ENCODE measurements at places on chromosomes 16 and 17.

DNA sequence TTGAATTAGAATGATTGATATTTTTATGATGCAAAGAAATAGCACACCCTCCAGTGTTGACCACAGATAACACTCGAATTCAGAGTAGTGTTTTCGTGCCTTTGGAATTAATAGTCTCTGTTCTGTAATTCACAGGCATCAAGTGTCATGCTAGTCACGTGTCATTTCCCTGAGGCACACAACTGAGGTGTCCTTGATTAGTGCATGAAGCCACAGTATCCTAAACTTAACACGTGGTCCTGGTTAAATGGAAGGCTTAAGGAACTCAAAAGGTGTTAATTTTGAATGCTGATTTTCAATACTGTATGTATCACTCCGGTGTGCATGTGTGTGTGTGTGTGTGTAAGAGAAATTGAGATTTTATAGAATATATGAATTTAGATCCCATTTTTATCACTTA, 625.6 kb downstream of the TMEM114 start:
- DNase-seq, result peak; percentile 10

DNA sequence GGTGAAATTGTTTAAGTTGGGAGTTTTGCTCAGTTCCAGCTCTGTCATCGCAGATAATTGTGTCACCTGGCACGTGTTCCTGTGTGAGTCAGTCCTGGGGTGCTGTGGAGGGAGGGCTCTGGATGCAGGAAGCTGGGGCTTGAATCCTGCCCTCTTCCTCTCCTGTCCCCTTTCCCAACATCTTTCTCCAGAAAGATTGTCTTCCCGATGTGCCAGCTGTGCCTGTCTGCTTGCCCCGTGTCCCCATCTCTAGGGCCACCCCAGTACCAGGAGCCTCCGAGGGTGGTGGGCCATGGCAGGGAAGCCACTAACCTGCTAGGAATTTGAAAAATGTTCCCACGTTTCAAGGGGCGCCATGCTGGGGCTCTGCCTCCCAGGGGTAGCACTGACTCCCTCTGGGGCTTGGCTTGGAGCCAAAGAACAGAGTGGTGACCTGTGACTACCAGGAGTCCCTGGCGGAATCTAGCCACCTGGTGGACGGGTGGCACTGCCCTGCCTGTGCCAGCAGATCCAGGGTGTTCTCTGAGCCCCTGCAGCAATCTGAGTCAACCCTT, 198.1 kb downstream of the ENGASE start:
- no peak for DNase-seq

DNA sequence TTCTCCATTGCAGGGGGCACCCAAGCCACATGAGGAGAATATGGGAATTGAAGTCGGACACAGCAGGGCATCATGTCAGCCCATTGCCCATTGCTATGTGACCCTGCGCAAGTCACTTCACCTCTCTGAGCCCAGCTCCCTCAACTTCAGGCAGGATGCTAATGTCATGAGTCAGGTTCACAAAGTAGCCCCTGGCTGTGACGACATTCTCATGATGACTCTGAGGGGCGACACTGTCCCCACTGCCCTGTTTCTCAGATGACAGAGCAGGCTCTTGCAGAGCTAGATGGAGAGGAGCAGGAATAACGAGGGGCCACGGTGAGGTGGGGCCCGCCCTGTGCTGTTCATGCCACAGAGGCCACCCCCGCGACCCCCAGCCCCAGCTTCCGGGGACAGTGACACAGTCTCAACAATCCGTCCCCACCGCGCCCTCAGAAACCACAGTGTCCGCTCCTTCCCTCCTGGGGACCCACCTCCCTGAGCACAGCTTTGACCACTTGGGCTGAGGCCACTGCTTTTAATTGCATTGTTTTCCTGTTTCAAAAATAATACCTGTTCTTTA, 13.2 kb upstream of the ZNF469 start:
- no peak for DNase-seq

DNA sequence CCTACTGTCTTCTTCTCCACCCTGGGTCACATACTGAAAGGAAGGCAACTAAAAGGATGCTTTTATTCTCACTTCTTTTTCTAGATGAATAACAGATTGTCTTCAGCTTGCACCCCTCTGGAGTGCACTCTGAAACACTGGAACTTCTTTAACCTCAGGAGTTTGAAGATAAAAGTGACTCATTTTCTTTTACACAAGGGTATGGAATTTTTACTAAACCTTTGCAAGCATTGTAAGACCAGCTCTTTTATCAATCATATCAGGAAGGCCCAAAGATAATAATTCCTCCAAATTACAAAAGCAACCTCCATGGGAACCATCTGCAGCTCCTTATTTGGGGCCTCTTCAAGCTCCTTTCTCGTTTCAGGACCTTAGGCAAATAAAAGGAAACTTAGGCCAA, 193.5 kb upstream of the KIF2B start:
- peak; percentile 31 for DNase-seq

GRCh38 chr16:8943001-8943763, 20.5 kb downstream of the USP7 start:
- DNase-seq, result no peak

GRCh38 chr17:82029990-82030469, 1.4 kb upstream of the RAC3 start:
- no peak for DNase-seq

DNA sequence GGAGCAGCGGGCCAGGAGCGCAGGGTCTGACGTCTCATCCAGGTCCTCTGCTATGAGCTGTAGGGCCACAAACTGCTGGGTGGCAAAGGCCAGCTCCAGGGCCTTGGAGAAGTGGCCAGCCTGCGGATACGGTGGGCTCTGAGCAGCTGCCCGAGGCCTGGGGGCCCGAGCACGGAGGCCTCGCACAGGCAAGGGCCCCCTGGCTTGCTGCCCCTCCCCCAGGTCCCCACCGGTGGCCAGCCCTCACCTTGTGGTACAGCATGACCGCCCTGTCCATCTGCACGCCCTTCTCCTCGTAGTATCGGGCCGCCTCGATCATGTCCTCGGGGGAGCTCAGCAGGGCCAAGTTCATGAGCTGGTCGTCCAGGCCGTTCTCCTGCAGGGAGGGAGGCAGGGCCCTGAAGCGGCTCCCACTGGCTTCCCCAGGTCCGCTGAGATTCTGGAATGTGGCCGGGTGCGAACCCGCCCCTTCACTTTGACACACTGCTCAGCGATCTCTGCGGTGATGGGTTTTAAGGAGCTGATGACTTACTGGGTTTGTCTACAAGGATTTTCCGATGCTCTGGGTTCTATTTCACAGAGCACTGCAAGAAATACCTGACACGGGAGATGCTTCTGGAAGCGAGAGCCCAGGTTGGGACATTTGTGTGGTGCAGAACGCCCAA, 9.8 kb upstream of the TMEM204 start:
- DNase-seq, result no peak

DNA sequence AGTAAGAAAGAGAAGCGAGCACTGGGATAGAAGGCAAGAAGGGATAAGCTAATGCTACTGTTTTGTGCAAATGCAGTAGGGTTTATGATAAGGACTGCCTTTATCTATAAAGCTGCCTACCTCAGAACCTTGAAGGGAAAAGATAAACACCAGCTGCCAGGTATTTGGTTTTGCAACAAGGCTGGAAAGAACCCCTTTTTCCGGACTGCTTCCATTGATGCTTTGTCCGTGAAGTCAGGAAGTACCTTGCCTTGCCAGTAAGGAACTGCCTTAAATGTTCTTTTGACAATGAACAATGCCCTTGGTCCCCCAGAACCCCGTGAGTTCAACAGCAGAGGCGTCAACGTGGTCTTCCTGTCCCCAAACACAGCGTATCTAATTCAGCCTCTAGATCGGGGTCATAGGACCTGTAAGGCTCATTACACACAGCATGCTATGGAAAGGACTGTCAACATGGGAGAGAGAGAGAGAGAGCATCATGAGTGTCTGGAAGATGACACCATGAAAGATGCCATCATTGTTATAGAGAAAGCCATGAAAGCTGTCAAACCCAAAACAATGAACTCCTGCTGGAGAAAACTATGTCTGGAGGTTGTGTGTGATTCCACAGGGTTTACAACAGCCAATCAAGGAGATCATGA, 113.4 kb downstream of the ANKRD11 start:
- DNase-seq, result no peak

- no peak for DNase-seq
These were observed 1.0 kb downstream of the MYLK3 start for GRCh38 chr16:46746821-46747776.

DNA sequence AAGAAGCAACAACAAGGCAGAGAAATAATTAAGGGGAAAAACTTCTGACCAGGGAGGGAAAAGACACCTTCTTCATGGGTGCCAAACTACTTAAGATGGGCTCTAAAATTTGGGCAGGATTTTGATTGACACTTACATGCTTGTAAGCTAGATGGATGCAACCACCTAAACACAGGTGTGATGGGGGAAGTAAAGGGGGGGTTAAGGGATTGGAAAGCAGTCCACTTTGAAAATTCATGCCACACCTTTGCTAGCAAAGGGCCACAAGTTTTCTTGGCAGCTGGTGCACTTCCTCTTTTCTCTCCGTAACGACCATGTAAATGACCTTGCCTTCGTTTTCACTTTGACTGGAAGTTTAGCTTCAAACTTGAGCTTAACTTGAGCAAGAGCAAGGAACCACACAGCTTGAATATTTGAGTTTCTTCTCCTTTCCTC, 14.3 kb upstream of the PRKAR1A start:
- no peak for DNase-seq

DNA sequence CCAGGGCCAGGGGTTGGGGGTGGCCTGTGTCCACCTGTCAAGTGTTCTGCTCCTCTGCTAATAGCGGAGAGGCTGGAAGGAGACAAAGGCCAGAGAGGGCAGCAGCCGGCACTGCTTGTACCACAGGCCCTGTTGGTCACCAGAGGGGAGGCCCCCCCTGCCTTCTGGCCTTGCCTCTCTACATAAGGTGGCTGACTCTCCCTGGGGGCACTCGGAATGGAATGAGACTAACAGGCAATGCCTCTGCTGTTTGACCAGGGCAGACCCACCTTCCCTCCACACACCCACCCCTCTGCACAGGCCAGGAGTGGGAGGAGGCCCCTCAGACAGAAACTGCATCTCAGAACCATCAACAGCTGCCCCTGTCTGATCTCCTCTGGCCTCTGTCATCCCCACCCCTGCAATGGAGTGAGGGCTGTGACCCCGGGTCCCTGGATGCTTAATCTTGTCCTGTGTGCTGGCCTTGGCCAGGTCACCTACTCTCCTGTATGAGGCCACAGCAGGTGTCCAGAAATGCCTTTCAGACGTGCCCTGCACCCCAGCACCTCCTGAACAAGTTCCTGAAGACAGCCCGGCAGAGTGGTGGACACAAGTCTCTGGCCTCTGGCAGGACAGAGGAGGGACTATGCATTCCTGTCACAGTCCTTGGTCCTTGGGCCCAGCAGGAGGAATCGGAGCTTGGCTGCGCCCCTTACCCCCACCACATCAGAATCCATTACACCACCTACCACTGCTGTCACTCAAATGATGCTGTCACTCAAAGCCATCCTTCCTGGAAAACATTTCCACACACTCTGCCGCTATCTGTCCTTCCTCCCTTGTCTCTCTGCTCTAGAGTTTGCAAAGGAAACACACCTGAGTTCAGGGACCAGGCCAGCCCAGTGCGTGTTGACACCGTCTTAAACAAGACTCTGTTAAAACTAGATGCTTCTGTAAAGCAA, 107.5 kb upstream of the ZNF750 start:
- no peak for DNase-seq

DNA sequence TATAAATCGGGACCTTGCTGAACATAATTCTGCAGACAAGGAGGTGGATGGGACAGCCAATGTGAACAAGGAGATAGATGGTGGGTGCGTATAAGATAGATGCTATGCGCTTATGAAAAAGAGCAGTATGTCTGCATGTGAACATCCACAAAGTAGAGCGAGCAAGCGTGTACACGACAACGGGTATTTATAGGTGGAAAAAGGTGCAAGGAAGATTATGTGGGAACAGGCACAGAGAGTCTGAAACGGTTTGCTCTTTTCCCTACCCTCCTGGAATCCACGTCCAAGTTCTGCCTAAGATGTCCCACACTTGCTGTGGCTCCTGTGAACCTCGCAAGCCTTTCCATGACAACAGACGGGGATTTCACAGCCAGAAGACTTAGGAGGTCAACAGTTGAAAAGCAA, 43.0 kb downstream of the SNX11 start:
- DNase-seq, result no peak

DNA sequence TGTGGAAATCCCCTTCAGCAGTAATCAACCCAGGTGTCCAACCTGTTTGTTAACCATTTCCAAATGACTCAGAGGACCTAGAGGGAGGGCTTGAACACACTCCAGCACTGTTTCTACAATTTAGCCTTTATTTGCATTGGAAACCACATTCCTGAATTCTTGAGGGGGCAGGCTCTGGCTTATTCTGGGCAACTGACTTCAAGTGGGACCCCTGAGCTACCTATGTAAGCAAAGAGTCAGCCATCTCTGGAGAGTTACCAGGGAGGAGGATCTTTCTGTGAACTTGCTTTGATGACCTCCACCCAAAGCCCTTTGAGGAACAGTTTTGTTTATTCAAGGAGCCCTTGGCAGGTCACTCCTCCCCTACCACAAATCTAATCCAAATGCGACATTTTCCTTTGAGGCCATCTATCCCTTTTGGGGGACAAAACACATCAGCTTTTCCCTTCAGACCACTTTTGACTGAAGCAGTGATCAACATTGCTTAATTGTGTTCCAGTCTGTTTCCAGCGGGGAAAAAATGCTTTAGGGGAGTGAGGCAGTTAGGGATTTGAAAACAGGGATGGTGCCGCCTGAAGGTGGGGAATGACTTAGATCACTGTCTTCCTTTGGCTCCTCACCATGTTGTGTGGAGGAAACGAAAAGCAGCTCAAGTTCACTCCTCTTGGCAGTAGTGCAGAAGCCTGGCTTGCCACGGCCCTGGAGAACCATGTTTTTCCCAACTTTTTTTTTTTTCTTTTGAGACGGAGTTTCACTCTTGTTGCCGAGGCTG, 46.2 kb downstream of the TUBD1 start:
- DNase-seq, result peak; percentile 54
